ENCODE measurements at places on chromosomes 1 and 21.

DNA sequence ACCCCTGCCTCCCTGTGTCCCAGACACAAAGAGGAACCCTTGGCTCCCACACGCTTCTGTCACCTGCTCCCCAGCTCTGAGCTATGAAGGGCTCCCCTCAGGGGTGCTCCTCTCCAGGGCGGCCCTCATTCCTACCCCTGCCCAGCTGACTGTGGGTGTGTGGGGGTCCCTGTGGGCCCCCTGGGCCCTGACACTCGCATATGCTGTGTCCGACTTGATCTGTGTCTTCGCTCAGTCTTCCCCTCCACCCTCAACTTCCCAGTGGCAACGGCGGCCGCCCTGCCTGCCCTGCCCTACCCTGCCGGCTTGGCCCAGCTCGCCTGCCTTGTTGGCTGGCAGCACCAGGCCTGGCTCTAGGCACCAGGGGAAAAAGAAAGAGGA lies 1.2 kb downstream of the KCNQ4 start:
- DNase-seq: no peak

GRCh38 chr1:105005594-105006195 lies 1256.0 kb downstream of the AMY1C start:
- no peak for DNase-seq

DNA sequence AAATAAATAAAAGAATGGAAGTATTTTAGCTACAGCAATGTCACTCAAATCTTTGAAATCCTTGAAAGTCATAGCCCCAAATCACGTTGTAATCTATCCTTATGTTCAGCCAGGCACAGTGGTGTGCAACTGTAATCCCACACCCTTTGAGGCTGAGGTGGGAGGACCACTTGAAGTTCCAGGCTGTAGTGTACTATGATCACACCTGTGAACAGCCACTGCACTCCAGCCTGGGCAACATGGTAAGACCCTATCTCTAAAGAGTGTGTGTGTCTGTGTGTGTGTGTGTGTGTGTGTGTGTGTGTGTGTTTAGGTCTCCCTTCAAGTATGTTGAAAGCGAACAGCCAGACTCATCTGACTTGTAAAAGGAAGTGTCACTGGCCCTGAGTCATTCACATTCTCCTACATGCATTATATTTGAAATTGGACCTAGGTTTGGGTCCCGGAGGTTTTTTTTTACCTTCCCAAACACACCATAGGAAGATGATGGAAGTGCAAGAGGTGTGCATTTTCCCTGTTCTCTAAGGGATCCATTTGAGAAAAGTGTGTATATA lies 50.1 kb downstream of the ZNF281 start:
- no peak for DNase-seq

- no peak for DNase-seq
Measured at GRCh38 chr1:201515062-201515750, 8.3 kb upstream of the CSRP1 start.

DNA sequence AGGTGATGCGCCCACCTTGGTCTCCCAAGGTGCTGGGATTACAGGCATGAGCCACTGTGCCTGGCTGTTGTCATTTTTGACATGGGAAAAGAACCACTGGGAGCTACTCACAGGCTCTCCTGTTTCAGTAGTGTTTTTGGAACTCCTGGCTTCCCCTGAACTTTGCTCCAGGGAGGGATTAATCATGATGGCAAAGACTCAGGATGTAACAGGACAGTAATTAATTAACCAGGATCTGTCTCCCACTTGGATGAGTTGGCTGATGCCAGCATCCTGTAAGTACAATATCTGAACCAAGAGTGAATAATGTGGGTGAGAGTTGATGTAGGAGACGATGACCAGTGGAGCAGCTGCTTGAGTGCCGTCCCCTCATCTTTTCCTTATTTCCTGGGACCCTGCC lies 4.9 kb downstream of the SFT2D2 start:
- DNase-seq: no peak

GRCh38 chr1:204255966-204256365 lies 42.2 kb upstream of the GOLT1A start:
- no peak for DNase-seq

GRCh38 chr1:203453016-203453415 lies 22.6 kb upstream of the PRELP start:
- DNase-seq: no peak
